Activated T-helper 2 cell treated with anti-CD3 and anti-CD28 coated beads, Interferon-gamma antibody, Interleukin-2, Interleukin-4, amounts not matched to agents 10 μg/mL and 5 μg/mL and 100 μg/mL, durations not matched to agents 14 hours and 24 hours and 36 hours (primary cell): ENCODE measurements at places on chromosomes 7 and 10. TPM values are rescaled to one million over a fixed set of nuclear protein-coding genes. Genes with fewer than 3 reads are reported as not detected.
A peak's percentile ranks its signal among the peaks of the same experiment; 100 is the strongest.

Gene CFAP69
- total RNA-seq = 0.34 and 0.51 TPM in 2 replicates

Gene TNS3
- 5.3 and 8.5 TPM in 2 replicates for total RNA-seq

Gene VIM
- total RNA-seq = 337 and 342 TPM in 2 replicates

Gene KIAA1217
- 0.41 and 0.62 TPM in 2 replicates for total RNA-seq

Gene FXYD4
- total RNA-seq = not detected in 2 replicates

Gene POU6F2
- 0.27 and 0.28 TPM in 2 replicates for total RNA-seq

Gene MRPL43
- total RNA-seq = 62.7 TPM in 2 replicates

Gene GIMAP8
- 6.1 and 7.0 TPM in 2 replicates for total RNA-seq

Gene SLC13A1
- total RNA-seq = not detected in 2 replicates

Gene RBP3
- total RNA-seq = not detected in 2 replicates

- no peak for DNase-seq
Measured at GRCh38 chr7:39700165-39700564, 76.8 kb downstream of the RALA start.

GRCh38 chr7:141701489-141702046 lies 398 bp downstream of the DENND11 start:
- DNase-seq = peak; percentile 65

- DNase-seq = no peak
Measured at GRCh38 chr10:13784067-13784466, 197.3 kb downstream of the PRPF18 start.

GRCh38 chr10:117175901-117176534 lies 21.3 kb upstream of the KCNK18 start:
- peak; percentile 58 for DNase-seq

DNA sequence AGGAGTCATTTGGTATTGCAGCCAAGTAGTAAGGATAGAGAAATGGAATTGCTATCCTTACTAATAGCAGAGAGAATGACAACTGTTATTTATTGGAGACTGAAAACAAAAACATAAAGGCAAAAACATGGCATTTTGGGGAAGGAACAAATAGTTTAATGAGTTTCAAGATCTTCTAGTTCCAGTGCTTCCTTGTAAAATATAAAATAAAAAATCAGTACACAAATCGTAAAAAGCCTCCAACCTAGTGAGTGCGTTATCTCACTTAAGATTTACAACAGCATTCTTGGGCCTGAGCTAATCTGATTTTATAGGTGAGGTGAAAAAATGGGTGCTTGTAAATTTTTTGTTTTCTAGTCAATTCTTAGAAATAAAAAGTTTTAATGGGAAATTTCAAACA lies 3.3 kb downstream of the RBM33 start:
- no peak for DNase-seq

DNA sequence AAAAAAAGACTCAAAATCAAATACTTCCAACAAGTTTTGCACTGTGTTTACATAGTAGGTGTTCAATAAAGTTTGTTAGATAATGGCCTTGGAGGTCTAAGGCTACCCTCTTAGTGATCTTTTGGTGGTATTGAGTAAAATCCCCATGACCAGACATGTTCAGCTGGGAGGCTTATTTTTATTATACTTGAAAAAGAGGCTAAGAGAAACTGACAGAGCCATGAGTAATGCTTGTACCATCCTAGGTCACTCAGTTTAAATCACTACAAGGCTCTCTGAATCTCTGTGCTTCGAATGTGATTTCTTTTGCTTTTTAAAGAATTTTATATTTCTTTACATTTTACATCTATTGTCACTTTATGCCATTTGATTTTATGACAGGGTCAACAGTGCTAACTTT lies 90.5 kb downstream of the TWIST1 start:
- no peak for DNase-seq

GRCh38 chr7:116213361-116214130 lies 3.2 kb downstream of the TES start:
- DNase-seq = no peak

DNA sequence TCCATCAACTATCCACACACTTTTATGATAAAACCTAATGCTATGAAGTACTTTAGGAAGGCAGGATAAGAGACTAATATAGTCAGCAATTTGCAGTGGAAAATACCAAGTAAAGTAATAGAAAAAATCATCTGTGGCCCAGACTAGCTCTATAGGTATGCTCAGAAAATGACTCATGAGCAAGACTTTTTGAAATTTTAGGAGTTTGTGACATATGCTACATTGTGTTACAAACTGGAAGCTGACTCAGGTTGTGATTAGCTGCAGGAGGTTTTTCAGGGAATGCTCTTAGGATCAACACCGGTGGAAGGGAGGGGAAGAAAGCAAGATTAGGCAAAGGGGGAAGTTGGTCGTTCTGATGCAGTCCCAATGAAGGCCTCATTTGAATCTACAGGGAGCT lies 56.1 kb downstream of the FEZF1 start:
- DNase-seq = no peak

DNA sequence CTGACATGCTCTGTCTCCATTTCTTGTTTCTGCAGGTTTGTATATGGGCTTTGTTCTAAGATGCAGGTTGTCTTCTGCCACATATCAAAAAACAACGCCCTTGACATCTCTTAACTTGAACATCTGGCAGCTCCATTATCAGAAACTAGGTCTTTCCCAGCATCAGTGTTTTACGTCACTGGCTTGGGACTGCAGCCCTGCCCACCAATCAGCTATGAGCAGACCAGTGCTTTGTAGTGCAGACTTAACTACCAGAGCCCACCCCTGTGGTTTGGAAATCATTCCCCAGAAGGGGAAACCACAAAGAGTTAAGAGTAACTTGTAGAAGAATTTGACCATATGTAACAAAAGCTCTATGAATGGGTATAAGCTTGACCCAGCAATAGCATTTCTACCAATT lies 132.4 kb downstream of the SEPTIN14 start:
- DNase-seq = no peak

GRCh38 chr7:27636326-27637006 lies 26.2 kb downstream of the HIBADH start:
- DNase-seq = no peak

DNA sequence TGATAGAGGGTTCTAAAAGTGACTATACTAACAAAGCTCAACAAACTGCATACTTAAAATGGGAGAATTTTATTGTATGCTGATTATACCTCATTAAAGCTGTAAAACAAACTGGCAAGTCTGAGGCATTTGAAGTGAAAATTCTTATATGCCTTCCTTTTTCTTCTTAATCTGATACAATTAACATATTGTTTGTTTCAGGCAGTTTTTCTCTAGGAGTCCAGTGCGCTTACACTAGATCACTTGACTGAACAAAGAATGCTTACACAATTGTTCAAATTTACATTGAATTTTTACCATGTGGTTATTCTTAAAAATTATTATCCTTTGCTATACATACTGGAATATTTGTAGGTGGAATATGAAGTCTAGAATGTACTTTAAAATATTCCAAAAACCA lies 89.0 kb downstream of the GLCCI1 start:
- DNase-seq = no peak

- peak; percentile 88 for DNase-seq
Measured at GRCh38 chr10:101830322-101831168, 12.3 kb upstream of the OGA start.

- DNase-seq = no peak
Measured at GRCh38 chr10:19961076-19962053, 145.1 kb downstream of the PLXDC2 start.

- DNase-seq = no peak
Measured at GRCh38 chr7:150621376-150621775, 10.8 kb downstream of the GIMAP6 start.

DNA sequence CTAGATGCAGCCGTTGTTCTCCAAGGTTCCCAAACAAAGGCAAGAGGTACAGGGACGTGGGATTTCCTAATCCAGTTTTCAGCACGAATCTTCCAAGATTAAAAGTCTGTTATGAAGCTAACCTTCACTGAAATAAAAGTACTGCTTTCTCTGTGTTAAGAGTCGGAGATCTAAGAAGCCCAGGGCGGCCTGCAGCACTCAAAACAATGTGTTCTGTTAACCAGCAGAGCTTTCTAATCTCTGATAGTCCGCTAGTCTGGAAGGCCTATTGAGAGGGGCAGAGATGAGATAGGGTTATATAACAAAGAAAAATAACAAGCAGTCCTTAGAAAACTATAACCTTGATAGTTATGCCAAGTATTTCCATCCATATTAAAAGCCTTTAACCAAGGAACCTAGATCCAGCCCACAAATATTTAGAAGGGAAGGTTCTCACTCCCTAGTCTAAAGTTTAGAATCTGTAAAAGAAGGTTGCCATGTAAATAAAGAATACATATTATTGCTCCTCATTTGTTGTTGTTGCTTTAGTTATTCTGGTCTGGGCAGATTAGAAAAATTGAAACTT lies 106.3 kb upstream of the SVIL start:
- no peak for DNase-seq

GRCh38 chr10:103507235-103508191 lies 14.0 kb downstream of the NEURL1 start:
- no peak for DNase-seq
